ENCODE measurements at places on chromosomes 16 and 17.

GRCh38 chr17:82655523-82655922 lies 7.3 kb upstream of the WDR45B start:
- DNase-seq, result no peak

GRCh38 chr17:10144456-10144855 lies 54.0 kb downstream of the GAS7 start:
- DNase-seq, result no peak

DNA sequence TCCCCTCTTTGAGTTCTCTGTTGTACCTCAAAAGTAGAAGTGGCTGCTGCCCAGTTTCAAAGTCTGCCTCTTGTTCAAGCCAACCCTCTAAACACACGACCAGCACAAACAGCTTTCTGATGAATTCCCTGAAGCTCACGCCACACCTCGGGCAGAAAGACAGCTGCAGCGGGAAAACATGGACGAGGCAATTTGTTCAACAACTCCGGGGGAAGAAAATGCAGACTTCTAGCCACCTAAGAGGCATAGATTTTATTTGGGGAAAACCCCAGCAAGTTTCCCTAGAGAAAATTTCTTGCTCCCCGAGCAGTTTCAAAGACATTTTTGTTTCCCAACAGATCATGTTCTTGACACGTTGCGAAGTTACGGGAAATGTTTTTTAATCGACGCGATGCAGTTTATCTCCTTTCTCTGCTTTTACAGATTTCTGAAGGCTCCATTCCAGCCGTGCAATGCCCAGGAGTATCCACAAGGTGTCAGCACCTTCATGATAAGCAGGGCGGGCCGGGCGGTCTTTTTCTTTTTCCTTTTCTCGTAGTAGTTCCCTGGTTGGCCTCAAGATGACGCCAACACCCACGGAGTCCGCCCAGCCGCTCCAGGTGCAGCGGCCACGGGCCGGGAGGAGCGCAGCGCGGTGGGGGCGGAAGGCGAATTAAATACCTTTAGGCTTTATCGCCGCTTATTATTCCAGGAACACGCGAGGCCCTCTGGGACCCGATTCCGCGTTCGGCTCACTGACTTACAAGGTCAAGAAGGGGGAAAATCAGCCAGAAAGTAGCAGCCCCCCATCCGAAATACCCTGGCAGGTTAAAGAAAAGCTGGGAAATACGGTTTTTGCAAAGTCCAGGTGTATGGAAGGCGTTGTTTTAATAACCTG lies 2.9 kb upstream of the FOXC2 start:
- peak; percentile 88 for DNase-seq

- DNase-seq, result no peak
These were observed 278.7 kb downstream of the FOXL1 start for GRCh38 chr16:86856946-86857586.

- DNase-seq, result no peak
These were observed 33.6 kb upstream of the BRD7 start for GRCh38 chr16:50402298-50402895.

- no peak for DNase-seq
These were observed 4.4 kb downstream of the ASGR1 start for GRCh38 chr17:7174603-7175326.

DNA sequence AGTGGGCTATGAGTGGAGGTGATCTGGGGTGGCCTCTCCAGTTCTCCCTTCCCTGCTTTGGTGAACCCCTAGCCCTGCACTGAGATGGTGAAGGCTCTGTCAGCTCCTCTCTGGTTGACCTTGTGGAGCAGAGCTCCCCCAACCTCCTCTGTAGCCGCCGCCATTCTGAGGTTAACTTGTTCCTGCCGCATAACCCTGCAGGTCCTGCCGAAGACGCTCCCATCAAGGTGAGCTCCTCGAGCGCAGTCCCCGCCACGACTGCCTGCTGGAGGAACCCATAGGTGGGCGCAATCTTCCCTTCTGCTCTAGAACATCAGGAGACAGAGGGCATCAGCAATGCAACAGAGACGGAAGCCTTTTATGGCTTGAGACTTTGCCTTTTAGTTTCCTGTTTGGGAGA lies 15.2 kb upstream of the SLC47A2 start:
- DNase-seq, result no peak

GRCh38 chr16:71796501-71797097 lies 12.0 kb downstream of the AP1G1 start:
- no peak for DNase-seq

DNA sequence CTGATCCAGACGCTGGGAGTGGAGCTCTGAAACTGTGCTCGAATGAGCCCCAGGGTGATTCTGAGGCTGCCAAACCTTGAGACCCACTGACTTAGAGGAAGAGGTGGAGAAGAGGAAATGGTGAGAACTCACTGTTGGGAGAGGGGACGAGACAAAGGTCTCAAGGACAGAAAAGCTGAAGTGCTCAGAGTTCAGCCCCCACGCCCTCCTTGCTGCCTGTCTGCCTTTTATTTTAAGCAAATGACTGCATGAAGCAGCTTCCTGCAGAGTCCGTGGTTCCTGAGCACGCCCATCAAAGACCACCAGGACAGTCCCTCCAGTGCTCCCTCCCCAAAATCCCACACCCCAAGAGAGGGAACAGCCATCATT lies 20.4 kb downstream of the COTL1 start:
- no peak for DNase-seq

DNA sequence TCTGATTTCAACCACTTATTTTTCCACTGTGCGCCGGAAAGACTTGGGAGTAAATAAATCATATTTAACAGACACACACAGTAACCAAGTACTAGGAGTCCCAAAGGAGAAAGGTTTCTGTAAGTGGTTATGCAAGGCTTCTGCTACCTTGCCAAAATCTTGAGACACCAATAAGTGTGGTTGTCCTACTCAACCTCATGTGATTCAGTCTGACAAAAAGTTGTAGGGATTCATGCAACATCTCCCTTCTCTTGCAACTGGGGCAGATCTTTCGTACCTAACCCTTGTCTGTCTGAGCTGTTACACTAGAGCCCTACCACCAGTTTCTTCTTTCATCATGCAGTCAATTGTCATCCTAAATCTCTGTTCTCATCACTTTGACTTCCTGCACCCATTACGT lies 69.9 kb upstream of the NUDT7 start:
- no peak for DNase-seq

DNA sequence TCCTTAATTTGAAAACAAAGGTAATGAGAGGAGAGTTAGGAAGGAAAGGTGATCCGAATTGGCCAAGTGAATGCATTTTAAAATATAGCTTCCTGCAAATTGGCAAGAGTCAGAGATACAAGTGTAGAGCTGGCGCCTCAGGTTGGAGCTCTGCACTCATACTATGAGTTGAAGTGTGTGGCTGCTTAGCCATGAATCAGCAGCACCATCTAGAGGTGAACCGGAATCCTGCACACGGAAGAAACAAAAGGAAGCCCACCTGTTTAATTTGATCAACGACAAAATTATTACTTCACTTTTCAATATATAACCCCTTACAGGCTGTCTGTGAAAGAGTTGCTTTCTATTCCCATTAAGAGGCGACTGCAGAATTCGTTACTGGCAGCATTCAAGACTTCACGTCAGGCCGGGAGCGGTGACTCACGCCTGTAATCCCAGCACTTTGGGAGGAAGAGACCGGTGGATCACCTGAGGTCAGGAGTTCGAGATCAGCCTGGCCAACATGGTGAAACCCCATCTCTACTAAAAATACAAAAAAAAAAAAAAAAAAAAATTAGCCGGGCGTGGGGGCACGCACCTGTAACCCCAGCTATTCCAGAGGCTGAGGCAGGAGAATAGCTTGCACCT lies 1253.7 kb upstream of the CDH8 start:
- peak; percentile 63 for DNase-seq

DNA sequence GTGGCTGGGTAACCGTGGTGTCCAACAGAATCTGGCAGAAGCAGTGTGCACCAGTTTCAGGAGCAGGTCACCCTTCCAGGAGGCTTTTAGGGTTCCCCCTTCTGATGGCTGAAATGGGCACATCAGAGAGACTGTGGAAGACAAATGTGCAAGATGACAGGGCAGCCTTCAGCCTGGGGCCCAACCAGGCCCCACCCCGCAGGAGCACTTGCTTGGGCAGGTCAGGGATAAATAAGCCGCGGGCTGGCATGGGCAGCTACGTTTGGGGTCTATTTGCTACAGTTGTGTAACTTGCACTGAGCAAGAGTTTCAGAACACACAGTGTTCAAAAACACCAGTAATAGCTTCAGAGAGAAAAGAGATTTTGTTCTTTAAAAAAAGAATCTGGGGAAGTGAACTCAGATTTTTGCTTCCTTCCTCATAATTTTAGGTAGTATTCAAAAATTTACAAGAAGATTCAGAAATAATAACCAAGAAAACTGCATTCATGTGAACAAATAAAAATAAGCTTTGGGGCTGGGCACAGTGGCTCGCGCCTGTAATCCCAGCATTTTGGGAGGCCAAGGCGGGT lies 44.9 kb upstream of the BAHCC1 start:
- no peak for DNase-seq

- no peak for DNase-seq
These were observed 55.2 kb upstream of the FOXF1 start for GRCh38 chr16:86455116-86455515.

DNA sequence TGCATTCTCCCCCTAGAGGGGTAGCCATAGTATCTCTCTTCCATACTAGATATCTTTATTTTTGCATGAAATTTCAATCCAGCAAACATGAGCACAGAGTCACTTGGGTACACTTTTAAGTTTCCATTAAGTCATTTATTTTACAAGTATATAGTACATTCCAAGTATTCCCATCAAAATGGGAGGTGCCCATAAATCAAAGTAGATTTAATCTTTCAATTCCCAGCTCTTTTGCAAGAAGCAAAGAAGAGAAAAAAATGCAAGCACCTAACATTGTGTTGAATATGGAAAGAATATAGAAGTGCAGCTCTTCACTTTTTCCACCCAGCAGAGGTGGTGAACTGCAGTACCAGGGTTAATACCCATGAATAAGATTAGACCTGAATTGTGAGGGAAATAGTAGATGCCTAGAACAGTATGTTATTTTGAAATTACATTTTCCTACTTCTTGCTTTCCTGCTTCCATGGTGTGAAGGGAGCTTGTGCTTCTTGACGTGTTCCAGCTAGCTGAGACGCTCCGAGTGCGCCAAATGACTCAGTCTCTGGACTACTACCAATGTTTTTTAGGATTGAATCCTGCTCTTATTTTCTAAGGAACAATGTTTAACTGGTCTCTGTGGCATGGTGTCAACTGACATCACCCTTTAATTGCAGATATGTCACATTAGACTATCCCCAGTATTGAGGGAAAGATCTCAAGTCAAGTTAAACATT lies 151.1 kb upstream of the MAF start:
- no peak for DNase-seq

DNA sequence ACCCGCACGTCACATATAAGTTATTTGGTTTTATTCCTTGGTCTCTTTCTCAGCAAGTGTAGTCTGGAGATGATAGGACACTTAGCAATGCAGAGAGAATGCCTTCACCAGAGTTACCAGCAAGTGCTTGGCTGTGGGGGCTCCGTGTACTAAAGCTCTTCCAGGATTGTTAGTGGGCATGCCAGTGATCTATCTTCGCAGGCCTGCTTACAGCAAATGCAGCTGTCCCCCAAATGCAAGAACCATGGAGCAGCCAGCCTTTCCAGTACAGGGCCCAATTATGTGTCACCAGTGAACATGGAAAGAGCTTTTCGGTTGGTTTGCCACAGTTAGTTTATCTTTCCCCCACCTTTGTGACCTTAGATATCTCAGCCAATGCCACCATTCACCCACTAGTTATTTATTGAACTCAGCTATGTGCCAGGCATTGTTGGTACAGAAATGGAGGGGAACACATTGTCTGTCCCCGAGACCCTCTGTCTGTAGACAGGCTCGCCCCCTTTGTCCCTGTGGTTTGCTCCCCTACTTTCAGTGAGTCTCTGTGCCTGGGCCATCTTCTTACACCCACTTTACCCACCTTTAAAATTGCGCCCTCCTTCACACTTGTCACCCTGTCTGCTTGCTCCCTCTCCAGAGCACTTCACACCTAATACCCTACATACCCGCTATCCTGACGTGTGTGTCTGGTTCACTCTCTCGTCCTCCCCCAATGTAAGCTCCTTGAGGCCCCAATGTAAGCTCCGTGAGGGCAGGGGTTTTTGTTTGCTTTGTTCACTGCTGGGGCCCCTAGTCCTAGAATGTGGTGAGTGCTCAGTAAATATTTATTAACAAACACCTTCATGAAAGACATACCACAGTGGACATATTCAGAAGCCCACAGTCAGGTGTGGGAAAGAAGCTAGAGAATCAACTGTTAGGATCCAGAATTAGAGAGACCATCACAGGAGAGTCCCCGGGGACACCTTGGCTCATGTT lies 13.3 kb downstream of the USP10 start:
- DNase-seq, result no peak

DNA sequence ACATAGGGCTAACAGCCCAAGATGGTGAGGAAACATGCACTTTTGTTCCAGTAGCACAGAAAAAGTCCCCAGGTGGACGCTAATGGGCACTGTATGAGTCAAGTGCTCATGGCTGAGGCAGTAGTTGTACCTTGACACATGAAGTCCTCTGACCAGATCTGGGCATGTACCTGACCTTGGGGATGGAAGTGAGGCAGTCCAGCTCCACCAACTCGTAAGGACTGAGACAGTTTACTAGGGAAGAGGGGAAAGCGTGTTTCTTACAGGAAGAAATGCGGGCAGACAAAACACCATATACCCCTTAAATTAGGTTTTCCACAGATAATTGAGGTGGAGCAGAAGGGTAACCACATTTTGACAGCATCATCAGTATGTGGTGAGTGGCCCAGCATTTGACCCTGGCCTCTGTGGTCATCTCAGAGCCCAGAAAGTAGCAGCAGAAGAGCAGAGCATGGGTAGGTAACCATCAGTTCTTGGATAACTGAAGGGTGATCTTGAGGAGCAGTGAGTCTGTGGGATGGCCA lies 32.4 kb upstream of the METTL9 start:
- no peak for DNase-seq

DNA sequence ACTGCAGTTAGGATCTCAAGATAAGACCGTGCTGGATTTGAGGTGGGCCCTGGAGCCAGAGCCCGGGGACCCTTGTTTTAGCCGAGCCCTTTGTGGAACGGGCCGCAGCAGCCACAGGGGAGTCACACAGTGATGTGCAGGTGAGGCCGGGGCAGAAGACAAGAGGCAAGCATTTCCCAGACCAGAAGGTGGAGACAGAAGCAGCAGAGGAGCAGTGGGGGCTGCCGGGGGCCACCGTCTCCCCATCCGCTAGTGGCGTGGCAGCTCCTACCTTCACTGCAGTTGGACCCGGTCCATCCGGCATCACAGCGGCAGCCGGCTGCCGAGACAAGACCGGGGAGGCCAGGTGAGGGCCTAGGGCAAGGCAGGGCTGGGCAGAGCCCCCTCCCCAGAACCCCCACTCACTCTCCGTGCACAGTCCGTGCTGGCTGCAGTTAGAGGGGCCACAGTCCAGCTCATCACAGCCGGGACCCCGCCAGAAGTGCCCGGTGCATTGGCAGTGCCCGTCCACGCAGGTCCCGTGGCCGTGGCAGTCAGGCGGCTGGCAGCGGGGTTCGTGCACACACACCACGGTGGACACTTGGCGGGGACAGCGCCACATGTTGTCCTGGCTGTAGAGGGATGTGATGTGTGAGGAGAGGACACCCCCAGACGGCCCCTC lies 6.0 kb downstream of the NAGPA start:
- DNase-seq, result no peak

Measured in D341Med (cell line).